ENCODE measurements at places on chromosomes 11 and 22.

- no peak for DNase-seq
Measured at GRCh38 chr11:130094614-130095013, 24.9 kb downstream of the APLP2 start.

DNA sequence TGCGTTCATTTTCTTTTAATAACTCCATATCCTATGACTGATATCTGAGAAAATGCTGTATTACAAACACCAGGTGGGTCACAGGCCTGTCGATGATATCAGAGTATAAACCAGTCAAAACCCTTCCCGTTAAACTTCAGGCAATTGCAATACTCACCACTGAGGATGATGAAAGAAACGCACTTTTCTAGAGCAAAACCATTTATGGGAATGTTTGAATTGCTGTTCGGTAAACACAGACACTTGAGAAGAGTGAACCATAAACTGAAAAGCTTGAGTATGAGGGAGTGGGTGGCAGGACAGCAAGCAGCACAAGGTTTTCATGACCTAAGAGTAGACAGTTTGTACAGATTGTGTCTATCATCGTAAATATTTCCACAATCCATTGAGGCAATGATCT is 139.8 kb upstream of the CEP126 start:
- peak; percentile 67 for DNase-seq

GRCh38 chr22:27839057-27839660 is 37.6 kb upstream of the MN1 start:
- no peak for DNase-seq

- no peak for DNase-seq
Measured at GRCh38 chr11:64136765-64137441, 29.0 kb downstream of the MACROD1 start.

- no peak for DNase-seq
Measured at GRCh38 chr11:45154276-45154675, 7.8 kb downstream of the PRDM11 start.

- peak; percentile 25 for DNase-seq
Measured at GRCh38 chr11:125263268-125263790, 98.8 kb downstream of the PKNOX2 start.

- DNase-seq, result no peak
Measured at GRCh38 chr11:61071913-61072312, 30.4 kb upstream of the CD5 start.

GRCh38 chr11:94790661-94791180 is 22.6 kb downstream of the AMOTL1 start:
- no peak for DNase-seq

GRCh38 chr22:43015677-43016042 is 711 bp upstream of the PACSIN2 start:
- peak; percentile 55 for DNase-seq

GRCh38 chr22:43753688-43754087 is 58.4 kb downstream of the EFCAB6 start:
- DNase-seq, result no peak

- no peak for DNase-seq
Measured at GRCh38 chr11:59814021-59814420, 3.4 kb upstream of the MRPL16 start.

GRCh38 chr22:46686221-46687047 is 51.6 kb downstream of the CERK start:
- peak; percentile 43 for DNase-seq

DNA sequence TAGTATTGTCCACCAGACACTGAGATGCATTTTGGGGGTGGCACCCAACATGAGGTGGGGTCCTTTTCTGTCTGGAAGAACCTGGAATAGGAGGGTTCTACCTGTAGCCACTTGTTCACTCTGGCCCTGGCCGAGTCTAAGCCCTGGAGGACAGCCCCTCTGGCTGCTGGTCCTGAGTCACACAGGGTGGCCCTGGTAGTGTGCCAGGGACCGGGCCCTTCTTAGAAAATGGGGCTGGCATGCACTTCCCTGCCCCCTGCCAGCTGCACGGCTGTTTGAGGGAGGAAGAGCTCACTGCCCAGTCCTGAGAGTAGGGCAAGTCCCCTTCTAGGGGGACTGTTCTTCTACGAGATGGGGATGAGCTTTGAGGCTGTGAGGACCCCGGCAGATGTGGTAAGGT is 2.2 kb downstream of the PLCB3 start:
- no peak for DNase-seq

GRCh38 chr11:113670149-113670830 is 35.8 kb downstream of the TMPRSS5 start:
- DNase-seq, result no peak

DNA sequence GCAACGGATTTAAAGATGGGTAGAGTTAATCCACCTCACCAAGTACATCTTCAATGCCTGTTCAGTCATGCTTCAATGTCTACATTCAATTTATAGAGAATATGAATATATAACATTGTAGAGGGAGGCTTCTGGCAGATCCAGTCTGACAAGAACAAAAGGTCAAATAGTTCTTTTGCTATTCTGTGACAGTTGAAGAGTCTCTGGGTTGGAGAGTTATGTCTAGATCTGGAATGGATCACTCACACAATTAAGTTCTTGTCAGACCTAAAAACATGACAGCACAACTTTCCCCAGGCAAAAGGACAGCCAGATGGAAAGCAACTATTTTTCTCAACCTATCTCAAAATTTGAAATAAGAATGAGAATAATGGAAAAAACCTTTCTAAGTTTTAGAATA is 15.3 kb upstream of the GAB2 start:
- no peak for DNase-seq

DNA sequence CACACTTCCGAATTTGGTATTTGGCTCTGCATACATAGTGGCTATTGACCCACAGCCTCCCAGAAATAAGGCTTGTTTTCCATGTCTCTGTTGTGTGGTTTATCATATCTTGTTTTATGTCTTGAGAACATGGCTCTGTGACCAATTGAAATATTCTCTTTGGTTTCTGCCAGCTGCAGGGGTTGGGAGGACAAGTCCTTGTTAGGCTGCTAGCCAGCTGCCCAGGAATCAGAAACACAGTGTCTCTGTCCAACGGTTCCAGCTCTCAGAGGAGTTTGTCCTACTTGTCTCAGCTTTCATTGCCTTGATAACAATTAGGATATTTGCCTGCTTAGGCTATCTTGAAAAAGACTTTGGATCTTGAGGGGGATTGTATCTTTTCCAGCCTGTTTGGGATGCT is 6.0 kb upstream of the SLC7A4 start:
- no peak for DNase-seq

GRCh38 chr11:90606721-90607120 is 383.9 kb upstream of the CHORDC1 start:
- no peak for DNase-seq

DNA sequence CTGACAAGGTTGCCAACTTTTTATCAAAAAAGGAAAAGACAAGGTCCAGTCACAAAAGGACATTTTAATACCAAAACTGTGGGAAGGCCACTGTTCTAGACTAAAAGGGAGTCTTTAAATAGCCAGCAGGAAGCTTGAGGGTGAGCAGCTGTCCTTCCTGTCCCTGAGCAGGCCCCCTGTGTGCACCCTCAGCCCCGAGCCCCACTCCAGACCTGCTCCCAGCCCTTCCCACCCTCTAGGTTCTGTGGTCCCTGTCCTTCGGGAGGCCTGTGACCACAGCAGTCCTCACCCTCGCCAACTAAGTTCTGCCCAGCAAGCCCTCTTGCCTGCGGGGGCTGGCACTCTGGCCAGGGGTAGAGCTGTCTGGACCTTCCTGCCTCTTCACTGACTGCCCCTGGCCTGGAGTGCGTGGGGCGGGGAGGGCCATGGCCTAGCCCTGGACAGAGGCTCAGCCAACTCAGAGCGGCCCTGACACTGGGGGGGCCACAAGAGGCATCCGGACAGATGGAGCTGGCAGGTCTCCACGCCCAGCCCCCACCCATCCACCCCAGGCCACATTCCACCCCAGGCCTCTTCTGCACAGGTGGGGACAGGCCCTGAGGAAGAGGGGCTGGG is 1.6 kb upstream of the PLXNB2 start:
- peak; percentile 28 for DNase-seq

DNA sequence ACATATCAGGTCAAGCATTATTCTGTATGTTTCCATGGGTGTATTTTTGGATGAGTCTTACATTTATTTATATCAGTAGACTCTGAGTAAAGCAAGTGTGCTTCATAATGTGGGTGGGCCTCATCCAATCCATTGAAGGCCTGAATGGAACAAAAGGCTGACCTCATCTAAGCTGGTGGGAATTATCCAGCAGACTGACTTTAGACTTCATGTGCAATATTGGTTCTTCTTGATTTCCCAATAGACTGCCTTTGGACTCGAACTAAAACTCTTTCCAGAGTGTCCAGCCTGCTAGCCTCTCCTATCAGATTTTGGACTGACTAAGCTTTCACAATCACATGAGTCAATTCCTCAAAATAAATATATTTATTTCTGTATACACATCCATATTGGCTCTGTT is 116.2 kb downstream of the KIF18A start:
- DNase-seq, result no peak

DNA sequence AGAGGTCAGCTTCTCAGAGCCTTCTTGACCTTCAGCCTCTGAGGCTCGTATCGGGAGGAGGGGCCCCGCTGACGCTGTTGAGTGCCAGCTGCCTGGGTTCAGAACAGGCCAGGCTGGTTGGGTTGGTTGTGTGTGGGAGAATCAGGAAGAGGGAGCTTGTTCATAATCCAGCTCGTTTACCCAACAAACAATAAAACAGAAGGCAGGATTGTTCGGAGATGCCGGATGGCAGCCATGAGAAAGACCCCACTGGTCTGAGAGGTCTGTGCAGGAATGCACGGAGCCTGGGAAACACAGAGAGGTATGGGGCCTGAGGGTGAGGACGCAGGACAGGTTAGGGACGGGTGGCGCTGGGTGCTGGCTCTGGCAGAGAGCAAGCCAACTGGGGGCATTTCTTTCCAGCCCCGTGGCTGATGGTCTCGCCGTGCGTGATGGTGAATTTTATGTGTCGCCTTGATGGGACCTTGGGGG is 31.6 kb upstream of the SHANK2 start:
- DNase-seq, result peak; percentile 100

DNA sequence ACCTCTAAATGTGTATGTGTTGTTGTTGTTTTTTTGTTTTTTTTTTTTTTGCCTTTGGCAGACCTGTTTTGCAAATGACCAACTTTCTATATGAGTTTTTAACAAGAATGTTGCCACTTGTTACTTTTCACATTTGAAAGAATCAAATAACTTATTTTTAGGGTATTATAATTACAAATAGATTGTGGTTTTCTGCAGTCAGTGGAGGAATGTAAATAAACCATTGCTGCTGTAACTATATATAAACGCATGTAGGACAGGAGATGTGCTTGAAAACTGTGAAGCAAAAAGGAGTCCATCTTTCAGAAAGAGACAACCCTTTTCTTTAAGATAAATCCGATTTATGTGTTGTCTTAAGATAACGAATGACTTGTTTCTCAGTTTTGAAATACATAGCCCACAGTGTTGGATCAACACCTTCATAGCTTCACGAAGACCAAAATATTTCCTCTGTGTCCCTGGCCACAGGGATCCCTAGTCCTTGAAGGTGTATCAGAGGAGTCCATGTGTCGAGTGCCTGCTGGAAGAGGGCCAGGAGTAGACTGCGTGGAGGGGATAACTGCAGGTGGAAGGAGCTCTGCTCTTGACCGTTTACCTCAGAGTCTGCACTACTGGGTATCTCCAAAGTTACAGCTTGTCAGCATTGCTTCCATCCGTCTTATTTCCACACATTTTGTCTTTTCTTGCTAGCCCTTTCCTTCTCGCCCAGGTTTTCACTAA is 24.7 kb downstream of the TNRC6B start:
- DNase-seq, result peak; percentile 4

- DNase-seq, result no peak
Measured at GRCh38 chr11:80307676-80308075, 866.8 kb upstream of the TENM4 start.

GRCh38 chr11:75516886-75517285 is 8.9 kb downstream of the GDPD5 start:
- DNase-seq, result no peak

DNA sequence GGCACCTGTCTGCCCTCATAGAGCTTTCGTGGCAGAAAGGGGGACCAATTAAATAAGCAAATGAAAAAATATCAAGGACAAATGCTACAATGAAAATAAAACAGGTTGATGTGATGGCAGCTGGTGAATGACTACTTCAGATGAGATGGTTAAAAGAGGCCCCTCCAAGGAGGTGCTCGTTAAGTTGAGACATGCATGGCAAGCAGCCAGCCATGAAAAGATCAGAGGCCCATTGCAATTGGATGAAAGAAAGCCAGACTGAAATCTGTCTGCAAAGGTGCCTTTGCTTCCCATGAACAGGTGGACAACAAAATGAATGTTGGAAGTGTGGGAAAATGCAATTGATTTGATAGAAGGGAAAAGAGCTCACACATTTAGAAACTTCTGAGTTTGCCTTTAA is 848 bp upstream of the TRPC6 start:
- DNase-seq, result peak; percentile 19

- no peak for DNase-seq
Measured at GRCh38 chr11:69361466-69361865, 67.5 kb downstream of the MYEOV start.

DNA sequence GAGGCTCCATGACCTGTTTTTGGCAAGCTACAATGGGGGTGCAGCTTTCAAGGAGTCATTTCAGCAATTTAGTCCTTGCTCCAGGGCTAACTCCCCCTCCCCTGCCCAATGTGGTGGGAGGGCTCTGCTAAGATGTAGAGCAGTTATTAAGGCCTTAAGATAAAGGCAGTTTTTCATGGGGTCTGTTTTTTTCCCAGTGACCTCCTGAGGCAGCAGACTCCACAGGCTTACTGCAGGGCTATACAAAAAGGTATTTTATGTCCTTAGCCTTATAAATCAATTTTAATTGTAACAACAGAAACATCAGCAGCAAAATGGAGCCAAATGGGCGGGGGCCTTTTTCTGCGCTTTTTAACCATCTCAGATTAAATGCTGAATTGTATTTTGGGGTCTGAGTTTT is 192.3 kb downstream of the KIRREL3 start:
- no peak for DNase-seq

- DNase-seq, result no peak
Measured at GRCh38 chr22:25698461-25698860, 43.5 kb upstream of the MYO18B start.

DNA sequence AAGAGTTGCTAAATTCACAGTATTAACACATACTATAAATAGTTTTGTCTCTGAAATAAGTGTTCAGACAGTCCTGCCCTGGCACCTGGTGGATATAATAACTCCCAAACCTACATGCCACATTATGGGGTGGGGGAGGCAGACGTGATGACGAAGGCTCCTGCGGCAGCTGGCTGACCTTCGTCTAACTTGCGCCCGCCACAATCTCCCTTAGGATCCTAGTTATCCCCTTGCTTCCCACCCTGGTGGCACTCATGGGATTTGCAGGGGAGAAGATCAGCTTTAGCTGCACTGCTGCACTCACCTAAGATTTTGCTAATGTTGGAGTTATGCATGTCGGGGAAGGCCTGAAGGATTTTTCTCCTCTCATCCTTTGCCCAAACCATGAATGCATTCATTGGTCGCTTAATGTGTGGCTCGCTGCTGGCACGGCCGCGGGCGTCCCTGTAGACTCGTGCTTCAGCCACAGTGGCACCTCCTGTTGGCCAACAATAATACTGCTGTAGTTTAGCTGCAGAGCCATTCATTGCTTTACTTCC is 367.6 kb downstream of the SOX6 start:
- peak; percentile 19 for DNase-seq

DNA sequence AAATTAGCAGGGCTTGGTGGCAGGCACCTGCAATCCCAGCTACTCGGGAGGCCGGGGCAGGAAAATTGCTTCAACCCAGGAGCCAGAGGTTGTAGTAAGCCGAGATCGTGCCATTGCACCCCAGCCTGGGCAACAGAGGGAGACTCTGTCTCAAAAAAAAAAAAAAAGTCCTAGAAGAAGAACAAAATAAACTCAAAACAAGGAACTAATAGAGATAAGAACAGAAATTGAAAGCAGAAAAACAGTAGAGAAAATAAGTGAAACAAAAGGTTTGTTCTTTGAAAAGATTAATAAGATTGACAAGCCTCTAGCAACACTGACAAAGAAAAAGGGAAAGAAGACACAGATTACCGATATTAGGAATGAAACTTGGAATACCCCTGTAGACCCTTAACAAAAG is 45.1 kb upstream of the CBX7 start:
- DNase-seq, result no peak

All from DMS53 (cell line).